ENCODE measurements at places on chromosomes 16 and 17.

DNA sequence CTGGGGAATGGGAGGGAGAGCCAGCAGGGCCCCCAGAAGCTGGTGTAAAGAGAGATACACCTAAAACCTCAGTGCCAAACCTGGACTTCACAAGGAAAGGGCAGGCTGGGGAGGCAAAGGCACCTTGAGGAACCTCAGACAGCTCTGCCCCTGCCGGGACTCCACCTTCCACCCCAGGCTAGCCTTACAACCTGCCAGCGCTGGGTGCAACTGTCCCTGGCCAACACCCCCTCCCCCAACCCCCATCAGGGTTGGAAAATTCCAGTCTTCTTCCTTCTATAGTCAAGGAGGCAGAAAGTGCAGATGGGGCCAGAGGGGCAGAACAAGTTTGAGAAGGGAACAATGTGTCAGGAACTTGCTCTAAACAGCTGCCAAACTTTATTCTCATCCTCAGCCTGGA lies 2.2 kb downstream of the YBX2 start:
- no peak for DNase-seq

DNA sequence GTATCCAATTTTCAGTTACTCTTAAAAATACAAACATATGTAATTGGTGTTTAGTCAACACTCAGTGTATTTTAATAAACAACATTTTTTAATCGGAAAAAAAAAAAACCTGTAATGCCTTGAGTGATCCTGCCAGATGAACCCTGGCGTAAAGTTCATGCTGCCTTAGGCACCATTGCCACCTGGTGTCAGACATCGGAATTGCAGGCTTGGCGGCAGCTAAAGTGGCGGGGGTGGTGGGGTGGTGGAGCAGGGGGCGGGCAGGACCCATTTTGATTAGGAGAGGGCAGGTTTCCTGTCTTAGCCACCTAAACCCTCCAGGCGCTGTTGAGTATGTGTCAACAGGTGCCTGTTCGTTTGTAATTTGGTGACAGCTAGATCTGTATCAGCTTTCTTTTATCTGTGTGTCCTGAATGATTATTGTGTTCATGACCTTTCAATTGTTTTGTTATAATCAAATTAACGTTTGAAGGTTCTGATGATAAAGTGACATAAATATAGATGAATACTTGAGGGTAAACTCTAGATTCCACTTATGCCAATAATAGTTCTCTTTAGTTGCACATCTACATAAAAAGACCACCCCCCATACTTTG lies 588.7 kb downstream of the CDH13 start:
- DNase-seq, result no peak

- no peak for DNase-seq
Measured at GRCh38 chr16:68645494-68646388, 631 bp downstream of the CDH3 start.

- no peak for DNase-seq
Measured at GRCh38 chr16:67779256-67780014, 26.9 kb downstream of the RANBP10 start.

GRCh38 chr16:60945225-60945624 lies 1091.0 kb downstream of the CDH8 start:
- DNase-seq, result peak; percentile 13

- DNase-seq, result no peak
Measured at GRCh38 chr17:64172510-64172909, 42.6 kb upstream of the ERN1 start.

GRCh38 chr16:66843191-66843590 lies 1.0 kb upstream of the CA7 start:
- DNase-seq, result no peak

DNA sequence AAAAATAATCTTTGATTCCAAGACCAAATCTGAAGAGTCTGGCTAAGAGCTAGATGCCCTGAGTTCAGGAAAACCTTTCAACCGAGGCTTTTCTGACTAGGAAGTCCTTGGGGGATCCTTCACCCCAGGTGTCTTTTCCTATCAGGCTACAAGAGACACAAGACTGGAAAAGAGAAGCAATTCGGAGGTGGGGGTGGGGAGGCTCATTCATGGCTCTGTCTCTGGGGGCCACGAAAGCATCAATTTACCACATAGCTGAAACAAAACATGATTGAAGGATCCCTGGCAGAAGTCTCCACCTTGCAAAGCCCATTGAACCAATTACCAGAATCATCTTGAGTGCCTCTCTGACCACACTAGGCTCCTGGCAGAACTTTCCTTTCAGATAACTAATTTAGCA lies 239.8 kb upstream of the SALL1 start:
- no peak for DNase-seq

DNA sequence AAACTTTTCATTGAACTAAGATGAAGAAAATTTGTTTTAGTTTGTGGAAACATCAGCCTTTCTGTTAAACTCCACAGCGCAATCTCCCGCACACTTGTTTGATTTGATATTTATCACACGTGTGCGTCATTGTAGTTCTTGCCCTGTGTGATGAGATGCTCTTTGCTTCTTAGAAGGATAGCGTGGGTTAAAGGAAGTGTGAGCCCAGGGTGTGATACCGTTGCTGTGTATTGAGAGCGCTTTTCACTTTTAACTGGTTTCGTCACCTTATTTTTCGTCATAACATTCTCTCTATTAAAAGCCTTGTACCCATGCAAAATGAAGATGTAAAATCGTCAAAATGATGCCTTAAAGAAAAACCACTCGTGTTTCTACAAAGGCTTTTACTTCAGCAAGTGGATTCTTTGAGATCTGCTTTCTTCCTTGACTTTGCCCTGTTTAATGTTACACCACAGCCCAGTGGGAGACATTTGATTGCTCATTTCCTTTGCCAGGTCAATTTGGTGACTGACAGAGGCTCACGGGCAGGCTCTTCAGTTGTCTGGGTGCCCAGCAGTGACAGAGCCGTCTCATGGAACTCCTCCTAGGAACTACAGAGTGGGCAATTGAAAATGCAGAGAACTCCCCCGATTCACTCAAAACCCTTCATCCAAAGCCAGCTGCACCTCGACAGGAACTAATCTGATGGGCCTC lies 61.1 kb downstream of the RPA1 start:
- peak; percentile 43 for DNase-seq

GRCh38 chr17:8740486-8740885 lies 4.2 kb downstream of the CCDC42 start:
- DNase-seq, result no peak

DNA sequence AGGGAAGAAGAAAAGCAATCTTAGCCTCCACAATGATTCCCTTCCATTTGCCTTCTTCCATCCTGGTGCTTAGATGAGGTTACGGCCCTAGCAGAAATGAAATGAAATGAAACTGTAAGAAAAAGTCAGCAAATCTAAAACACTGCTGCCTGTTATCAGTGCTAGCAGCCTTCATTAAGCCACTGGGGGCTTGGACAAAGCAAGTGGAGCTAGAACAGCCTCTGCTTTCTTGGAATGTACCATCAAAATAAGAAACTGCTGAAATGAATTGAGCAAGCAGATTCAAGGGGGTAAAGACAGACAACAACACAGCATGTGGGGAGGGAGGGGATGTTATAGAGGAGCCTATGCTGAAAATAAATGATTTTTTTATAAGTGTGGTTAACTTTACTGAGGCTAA lies 5.1 kb downstream of the ANKFN1 start:
- no peak for DNase-seq

DNA sequence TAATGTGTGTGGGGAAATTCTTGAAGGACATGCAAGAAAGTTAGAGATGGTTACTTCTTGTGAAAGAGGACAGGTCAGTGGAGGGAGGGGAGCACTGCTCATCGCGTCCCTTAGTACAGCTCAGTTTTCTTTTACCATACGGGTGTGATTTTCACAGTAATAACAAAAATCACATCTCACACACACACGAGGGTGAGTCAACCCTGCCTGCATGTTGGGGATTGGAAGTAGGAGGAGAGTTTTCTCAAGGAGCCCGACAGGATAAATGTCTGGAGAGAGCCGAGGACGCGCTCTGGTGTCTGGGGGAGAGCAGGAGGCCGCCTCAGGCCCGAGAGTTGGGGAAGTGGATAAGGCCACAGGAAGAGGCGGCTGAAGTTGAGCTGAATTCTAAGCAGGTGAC lies 16.4 kb downstream of the PLCD3 start:
- DNase-seq, result no peak

GRCh38 chr17:77498791-77499698 lies 358.3 kb downstream of the SEC14L1 start:
- DNase-seq, result no peak

DNA sequence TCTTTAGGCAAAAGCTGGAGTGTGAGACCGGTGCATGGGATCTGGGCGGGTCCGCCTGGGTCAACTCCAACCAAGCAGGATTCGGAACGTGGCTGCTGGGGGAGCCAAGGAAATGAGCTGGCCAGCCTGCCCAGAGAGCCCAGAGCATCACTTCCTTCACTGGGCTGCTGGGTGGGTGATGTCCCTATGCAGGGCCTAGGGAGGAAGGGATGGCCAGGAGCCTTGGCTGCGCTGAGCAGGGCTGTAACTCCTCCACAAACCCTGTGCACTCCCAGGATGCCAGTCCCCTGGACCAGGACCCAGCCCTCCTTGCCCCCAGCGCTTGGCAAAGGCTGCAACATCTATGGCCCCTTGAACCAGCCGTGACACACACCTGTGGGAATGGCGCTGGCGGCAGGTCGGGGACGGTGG lies 138.4 kb downstream of the RAB11FIP4 start:
- no peak for DNase-seq

- no peak for DNase-seq
Measured at GRCh38 chr17:79804856-79805696, 8.2 kb upstream of the CBX8 start.

GRCh38 chr16:26129997-26130396 lies 438.2 kb downstream of the HS3ST4 start:
- peak; percentile 98 for DNase-seq

GRCh38 chr16:31202414-31203375 lies at the start of gene PYCARD:
Gene PYCARD (minus strand): TSS chr16:31202760. CDS start chr16:31202690, 70 bp downstream.
- DNase-seq, result no peak

DNA sequence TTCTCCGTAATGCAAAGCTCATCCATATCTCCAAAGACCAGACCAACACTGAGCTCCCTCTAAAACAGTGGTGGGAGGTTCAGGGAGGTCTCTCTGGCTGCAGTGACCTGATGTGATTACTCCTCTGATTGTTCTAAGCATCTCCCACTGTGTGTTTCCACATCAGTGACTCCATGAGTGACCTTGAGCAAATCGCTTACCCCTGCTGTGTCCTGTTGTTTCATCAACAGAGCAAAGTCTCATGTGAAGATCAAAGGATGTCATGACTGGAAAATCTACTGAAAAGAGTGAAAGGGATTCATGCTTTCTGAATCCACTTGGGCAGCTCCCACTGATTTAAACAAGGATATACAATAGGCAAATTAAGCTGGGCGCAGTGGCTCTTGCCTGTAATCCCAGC lies 352.9 kb downstream of the TMEM114 start:
- peak; percentile 42 for DNase-seq

DNA sequence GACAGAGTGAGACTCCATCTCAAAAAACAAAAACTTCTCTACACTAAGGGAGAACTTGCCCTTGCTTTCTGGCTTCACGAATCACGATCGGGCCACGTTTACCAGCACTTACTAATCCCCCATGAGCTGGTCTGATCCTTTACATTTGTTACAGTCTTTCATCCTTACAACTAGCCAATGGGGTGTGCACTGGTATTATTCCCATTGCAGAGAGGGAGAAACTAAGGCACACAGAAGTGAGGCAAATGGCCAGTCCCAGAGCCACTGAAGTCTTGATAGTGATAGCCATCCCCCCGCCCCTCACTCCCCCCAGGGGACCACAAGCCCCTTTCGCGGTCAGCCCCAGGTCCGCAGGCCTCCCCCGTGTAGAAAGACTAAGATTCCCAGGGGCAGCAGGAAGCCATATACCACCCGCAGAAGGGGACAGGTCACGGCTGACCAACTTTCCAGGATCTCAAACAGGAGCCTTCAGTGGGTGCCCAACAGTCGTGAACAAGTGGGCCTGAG lies 868 bp downstream of the NATD1 start:
- no peak for DNase-seq

DNA sequence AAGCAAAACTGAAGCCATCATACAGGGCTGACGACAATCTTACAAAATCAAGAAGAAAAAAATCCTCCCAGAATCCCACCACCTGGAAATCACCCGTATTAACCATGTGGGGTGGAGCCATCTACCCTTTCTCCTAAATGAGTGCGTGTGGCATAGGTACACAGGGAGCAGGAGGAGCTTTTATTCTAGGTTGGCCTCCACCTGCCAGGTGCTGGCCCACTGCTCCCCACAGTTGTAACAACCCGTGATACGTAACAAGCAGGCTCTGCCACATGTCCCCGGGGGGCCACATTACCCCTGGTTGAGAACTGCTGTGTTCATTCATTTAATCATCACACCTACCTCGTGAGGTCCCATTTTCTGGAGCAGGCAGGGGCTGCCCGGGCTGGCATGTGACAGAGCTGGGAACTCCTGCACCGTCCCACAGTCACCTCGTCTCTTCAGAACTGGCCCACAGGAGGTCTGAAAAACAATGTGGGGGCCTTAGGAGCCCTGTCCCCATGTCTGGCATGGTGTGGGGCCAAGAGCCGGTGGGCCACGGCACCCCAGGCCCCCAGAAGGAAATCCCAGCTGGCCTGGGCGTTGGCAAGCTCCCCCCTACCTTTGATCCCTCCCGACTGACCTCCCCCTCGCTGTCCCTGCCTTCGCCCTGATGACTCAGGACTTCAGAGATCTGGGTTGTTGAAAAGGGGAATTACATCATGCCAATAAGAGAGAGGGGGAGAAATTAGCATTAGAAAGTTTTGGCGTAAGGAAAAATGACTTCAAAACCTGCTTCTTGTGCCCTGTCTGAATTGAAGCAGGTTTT lies 12.9 kb downstream of the CMIP start:
- DNase-seq, result no peak

- DNase-seq, result no peak
Measured at GRCh38 chr16:53605356-53605755, 98.3 kb downstream of the RPGRIP1L start.

- DNase-seq, result no peak
Measured at GRCh38 chr17:52134641-52135040, 23.9 kb downstream of the CA10 start.

DNA sequence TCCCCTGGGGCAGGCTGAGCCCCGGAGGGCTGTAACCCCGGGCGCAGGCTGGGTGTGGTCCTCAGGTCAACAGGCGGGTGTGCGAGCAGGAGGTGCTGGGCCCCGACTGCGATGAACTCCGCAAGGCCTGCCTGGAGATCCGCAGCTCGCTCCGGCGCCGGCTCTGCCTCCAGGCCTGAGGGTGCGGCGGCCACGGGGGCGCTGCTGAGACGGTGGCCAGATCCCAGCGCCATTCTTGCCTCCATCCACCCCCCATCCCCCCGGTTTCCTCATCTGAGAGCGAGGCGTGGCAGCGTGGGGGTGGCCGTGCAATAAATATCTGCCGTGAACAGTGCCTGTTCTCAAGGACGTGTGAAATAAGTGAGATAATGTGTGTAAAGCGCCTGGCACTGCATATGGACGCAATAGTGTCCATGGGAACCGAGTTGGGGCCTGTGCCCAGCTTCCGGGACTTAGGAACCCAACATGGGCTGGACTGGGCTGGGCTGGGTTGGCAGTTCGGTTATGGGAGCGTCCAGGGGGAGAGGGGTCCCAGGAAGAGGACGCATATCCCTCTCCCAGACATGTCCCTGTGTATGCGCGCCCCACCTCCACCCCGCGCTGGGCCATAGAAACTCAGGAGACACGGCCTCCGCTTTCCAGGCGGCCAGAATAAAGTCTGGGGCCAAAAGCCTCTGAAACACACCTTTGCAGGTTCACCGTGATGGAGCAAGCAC lies 15.0 kb downstream of the ZNF213 start:
- peak; percentile 72 for DNase-seq

Measured in brain (organoid and tissue), 16 donors.